Activated CD4-positive, CD25-positive, alpha-beta regulatory T cell treated with anti-CD3 and anti-CD28 coated beads, Interleukin-2, amount 50 U/mL, for 16 hours (primary cell): ENCODE measurements at places on chromosomes 4 and X.

GRCh38 chr4:180870623-180871022 is 1372.6 kb upstream of the TENM3 start:
- DNase-seq: no peak

DNA sequence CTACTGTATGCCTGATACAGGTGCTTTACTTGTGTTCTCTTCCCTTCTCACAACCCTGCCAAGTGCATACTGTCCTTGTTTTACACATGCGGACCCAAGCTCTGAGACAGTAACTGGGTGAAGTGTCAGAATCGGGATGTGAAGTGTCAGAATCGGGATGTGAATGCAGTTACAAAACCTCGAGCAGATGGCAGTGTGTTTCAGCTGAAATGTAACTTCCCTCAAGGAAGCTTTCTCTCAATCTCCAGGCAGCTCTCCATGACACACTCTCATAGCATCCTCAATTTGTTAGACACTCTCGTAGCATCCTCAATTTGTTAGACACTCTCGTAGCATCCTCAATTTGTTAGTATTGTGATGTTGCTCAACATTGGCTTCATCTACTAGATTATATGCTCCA is 1.1 kb upstream of the HPSE start:
- DNase-seq: no peak

DNA sequence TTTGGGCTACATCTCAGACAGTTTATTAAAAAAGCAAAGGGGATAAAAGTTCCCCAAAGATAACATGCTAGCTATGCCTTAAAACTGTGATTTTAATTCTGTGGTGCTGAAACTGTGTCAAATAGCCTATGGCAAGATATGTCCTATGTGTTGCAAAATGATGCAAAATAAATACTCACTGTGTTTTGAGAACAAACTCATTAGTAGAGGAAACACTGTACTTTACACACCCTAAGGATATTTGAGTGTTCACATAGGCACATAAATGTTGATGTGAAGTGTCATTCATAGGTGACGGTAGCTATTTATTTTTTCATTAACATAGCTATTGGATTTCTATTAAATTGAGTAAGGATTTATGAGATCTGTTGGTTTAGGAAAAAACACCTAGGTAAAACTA is 351.9 kb downstream of the FAT4 start:
- no peak for DNase-seq

- no peak for DNase-seq
These were observed 60.3 kb downstream of the MTHFD2L start for GRCh38 chr4:74218201-74218600.

- DNase-seq: no peak
These were observed 33.6 kb downstream of the ZNF330 start for GRCh38 chr4:141254326-141254725.
